ENCODE measurements at places on chromosomes 11 and 22.
A peak's percentile ranks its signal among the peaks of the same experiment; 100 is the strongest.

DNA sequence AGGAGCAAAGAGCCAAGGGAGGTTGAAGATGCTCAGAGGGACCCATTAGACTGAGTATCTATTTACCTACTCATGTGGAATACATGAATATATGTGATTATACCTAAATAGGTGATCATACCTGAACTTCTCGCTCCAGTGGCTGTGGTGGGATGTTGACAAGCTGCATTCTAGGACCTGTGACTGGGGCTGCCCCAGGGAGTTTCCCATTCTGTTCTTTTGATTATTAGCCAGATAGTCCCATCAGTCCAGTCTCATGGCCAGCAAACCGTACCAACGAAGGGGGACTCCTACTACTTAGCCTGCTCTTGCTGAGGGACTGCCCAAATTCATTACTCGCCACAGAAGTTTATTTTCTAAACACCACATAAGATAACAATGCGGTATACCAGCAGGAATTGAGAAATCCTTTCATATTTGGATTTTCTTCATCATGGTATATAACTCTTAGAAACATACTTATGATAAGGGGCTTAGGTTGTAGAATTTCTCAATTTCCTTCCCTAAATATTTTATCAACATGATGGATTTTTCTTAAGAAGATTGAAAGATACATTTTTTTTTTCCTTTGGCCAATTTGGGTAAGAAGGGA is 273.9 kb downstream of the NTM start:
- no peak for DNase-seq

GRCh38 chr11:67076202-67076601 is 19.6 kb downstream of the RHOD start:
- no peak for DNase-seq

DNA sequence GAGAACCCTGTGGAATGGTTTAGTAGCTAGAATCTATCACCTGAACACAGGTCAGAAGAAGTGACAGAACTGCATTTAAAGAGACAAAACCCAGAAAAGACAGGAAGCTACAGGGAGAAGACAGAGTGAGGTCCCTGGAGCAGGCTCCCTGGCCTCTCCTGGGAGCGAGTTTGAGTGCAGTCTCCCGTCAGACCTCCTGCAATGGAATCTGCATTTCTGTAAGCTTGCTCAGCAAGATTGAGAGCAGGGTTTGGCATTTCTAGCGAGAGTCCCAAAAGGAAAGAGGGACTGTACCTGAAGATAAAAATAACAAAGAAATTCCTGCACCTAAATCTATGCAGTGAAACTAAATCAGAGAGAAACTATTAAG is 74.2 kb downstream of the MORC2 start:
- DNase-seq: no peak

GRCh38 chr11:117806846-117807245 is 9.8 kb upstream of the DSCAML1 start:
- no peak for DNase-seq

DNA sequence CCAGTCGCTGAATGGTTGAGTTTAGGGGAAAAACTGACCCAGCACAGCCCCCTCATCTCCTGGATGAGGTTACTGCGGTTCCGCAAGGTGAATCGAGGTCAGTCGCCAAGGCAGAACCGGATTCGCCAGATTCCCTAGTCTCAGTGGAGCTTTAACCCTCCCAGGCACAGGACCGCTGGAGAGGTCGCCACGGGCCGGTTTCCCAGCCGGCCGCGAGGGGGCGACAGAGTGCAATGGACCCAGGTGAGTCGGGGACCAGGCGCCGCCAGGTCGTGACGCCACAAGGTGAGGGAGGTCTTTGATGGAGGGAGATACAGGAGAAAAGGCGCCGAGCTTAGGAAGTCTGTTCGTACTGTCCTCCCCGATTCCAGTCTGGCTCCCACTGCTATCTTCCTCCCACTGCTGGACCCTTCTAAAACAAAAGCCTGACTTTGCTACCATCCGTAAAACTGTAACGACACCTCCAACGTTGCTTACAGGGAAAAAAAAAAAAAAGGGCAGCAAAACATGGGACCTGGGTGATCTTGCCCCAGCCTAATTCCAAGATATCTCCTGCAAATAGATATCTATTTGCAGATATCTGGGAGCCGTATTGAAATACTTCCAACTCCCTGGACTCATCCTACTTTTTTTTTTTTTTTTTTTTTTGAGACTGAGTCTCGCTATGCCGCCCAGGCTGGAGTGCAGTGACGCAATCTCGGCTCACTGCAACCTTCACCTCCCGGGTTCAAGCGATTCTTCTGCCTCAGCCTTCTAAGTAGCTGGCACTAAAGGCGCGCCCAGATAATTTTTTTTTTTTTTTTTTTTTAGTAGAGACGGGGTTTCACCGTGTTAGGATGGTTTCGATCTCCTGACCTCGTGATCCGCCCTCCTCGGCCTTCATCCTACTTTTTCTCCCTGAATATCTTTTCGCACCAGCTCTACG is 1.4 kb upstream of the GGA1 start:
- DNase-seq: no peak

DNA sequence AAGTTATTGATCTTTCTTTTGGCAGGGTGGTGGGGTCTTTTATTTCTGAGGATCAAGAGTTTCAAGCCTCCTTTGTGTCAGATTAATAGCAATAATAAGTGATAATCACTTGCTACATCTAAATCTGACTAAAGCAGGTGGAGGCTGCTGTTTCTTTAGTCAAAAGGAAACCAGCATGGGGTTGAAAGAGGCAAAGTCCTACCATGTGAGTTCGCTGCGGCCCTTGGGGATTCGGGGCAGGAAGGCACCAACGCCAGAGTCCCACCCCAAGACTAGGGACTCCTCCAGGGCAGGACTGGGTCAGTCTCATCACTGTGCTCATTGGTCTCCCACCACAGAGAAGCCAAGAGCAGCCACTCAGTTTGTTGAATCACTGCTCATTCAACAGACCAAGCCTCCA is 73.0 kb downstream of the TENM4 start:
- no peak for DNase-seq

- no peak for DNase-seq
These were observed 365.4 kb downstream of the BRD1 start for GRCh38 chr22:49462291-49462690.

DNA sequence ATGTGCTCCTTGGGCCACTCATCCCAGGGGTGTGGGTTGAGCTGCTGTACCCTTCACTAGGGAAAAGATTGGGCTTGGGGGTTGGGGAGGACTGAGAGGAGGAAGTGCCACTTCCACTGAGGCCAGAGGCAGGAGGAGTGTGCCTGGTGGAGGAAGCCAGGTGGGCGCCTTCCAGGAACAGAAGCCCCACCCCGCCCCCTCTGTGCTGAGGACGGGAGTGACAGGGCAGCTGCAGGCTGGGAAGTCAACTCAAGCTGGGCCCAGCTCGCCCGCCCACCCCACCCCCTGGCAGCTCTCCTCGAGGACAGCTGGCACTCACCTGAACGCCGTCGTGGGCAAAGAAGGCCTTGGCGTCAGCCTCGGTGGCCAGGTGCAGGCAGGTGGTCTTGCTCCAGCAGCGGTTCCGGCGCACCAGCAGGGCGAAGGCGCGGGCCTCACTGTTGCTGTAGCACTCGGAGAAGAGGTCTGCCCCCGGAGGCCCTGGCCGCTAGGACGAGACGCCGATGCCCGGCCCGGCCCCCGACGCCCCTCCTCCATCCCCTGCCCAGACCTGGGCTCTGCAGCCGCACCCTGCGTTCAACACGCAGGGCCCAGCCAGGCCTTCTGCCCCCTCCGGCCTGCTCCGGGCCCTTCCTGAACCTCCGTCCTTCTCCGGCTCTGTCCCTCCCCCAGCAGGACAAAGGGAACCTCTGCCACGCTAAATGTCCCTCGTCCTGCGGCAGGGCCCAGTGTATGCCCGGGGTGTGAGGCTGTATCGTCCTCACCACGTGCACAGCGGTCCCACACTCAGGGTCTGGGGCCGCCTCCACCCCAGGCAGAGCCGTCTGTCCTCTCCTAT is 13.4 kb downstream of the TSSC4 start:
- no peak for DNase-seq

- DNase-seq: no peak
These were observed 8.0 kb downstream of the DHCR7 start for GRCh38 chr11:71440021-71440755.

- DNase-seq: peak; percentile 18
These were observed 69.1 kb downstream of the CTTN start for GRCh38 chr11:70467201-70468085.

DNA sequence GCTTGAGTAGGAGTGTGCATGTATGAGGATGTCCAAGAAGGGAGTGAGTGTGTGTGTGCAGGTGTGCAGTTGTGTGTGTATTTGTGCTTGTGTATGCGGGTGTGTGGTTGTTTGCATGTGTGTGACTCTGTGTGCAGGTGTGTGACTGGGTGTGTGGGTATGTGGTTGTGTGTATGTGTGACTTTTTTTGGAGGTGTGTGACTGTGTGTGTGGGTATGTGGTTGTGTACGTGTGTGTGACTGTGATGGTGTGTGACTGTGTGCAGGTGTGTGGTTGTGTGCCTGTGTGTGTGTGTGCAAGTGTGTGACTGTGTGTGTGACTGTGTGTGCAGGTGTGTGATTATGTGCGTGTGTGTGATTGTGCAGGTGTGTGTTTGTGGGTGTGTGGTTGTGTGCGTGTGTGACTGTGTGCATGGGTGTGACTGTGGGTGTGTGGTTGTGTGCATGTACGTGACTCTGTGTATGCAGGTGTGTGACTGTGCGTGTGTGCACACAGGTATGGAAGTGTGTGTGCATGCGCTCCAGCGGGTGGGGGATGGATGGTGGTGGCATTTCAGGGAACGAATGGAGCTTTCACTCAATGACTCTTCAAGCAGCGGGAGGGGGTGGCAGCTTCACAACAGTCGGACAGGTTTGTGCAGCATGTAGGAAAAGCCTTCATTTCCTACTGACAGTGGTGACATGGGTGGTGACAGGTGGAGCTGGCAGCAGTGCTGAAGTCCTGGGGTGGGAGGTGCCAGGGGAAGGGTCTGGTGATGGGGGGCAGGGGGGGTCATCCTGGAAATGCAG is 47.6 kb downstream of the CACNA1I start:
- DNase-seq: no peak

DNA sequence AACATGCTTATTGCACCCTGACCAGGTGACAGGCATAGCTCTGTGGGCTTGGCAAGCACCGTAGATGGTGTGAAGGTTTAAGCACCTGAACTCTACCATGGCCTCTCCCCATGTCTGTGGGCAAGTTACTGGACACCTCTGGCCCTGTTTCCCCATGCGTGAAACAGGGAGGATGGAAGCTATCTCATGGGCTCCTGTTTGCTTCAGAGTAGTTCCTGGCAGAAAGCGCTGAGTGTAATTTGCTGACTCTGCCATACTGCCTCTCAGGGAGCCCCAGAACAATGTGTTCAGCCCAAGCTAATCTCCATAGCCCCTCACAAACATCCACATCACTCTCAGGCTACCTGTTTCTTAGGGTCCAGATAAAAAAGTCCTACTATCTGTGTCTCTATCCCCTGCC is 2.4 kb downstream of the CBX6 start:
- no peak for DNase-seq

GRCh38 chr11:106228996-106229395 is 151.5 kb downstream of the AASDHPPT start:
- no peak for DNase-seq

- DNase-seq: no peak
These were observed 4.5 kb downstream of the SLC22A6 start for GRCh38 chr11:62980133-62980760.

DNA sequence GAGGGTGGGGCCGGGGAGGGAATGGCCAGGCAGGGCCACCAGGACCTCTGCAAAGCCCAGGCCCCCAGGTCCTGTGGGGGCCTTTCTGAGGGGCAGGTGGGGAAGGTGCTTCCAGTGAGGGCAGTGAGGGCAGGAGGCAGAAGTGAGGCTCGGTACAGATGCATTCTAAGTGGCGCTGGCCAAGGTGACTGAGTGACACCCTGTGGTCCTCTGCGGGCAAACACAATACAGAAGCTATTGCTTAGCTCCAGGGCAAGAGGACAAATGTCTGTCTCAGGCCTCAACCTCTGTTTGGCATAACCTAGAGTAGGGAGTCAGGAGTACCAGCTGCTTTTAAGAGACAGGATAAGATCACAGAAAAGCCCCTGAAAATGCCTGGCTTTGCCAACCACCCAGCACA is 31.3 kb downstream of the B3GAT1 start:
- no peak for DNase-seq

GRCh38 chr11:112334381-112334780 is 73.7 kb upstream of the PLET1 start:
- no peak for DNase-seq

DNA sequence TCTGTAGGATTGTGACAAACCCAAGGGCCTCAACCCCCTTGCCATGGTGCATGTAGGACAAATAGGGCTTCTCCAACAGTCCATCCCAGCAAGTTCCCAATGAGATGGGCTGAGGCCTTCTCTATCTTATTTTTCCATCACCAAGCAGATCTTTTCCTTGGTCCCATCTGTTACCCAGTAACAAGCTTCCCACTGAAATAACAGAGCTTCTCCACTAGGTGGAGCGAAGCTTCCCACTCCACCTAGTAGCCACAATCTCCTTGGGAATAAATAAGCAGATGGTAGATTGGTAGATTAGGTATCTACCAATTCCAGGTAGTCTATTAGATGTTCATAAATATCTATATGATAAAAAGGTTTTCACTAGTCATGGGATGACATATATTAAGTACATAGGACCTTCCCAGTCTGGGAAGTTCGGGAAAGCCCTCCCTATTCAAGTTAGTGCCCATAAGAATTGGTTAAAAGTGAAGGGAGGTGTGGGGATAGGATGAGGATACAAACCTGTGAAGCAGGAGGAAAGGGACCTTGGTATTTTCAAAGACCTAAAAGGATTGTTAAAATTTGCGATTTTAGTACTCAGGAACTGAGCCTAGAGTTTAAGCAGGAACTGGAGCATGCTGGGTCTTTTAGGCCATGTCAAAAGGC is 5.9 kb upstream of the OR52L1 start:
- no peak for DNase-seq

- DNase-seq: no peak
These were observed 72.0 kb upstream of the USP47 start for GRCh38 chr11:11769782-11770181.

DNA sequence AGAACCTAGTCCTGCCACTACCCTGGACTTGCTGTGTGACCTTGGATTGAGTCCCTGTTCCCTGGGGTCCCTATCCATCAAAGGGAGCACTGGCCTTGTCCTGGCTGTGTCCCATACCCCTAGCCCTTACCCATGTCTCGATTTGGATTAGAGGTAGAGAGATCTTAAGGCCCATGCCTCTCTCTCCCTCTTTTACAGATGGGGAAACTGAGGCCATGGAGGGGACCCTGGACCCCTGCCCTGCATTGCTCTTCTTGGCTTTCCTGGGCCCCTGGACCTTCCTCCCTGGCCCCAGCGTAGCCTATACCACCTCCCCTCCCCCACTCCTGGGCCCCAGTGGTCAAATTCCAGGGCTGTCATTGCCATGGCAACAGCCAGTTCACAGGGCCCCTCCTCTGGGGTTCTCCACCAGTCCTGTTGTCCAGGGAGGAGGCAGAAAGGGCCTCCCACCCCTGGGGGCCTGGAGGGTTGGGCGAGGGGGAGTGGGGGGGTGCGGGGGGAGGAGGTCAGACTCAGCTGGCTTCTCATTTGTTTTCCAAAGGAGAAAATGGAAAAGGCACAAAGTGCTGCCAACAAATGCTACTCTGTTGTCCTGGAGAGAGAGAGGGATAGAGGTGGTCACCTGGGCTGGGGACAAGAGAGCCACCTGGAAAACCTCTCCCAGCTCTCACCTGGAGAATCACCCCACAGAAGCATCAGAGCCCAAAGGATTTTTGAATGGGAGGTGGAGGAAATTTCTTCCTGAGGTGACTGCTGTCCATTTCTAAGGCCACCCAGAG is 23.3 kb downstream of the ARHGEF17 start:
- no peak for DNase-seq
